ENCODE measurements at places on chromosomes 13 and 19.

- no peak for DNase-seq
These were observed 825 bp upstream of the CARM1 start for GRCh38 chr19:10870501-10870954.

GRCh38 chr13:98488736-98489135 lies 88.2 kb downstream of the STK24 start:
- DNase-seq, result no peak

DNA sequence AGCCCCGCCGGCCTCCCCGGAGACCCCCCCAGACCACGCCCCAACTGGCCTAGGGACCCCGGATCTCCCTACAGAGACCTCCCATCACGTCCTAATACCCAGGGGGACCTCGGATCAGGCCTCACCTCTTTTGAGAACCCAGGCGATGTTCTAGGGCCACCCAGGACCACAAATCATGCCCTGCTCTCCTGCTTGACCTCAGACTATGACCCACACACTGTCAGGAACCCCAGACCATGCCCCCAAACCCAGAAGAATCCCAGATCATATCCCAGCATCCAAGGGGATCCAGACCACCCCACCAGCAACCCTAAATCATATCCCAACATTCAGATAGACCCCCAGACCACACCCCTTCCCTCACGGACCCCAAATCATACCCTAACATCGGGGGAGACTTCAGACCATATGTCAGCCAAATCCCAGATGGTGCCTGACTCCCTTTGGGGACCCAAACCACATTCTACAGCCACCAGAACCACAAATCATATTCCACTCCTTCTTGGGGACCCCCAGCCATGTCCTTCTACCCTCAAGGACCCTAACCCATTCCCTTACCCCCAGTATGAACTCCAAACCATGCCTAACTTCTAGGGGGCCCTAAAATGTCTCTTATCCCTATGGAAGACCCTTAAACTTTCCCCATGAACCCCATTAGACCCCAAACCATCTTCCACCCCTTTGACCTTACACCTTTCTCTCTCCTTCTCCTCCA lies 611 bp upstream of the LRFN1 start:
- DNase-seq, result no peak

DNA sequence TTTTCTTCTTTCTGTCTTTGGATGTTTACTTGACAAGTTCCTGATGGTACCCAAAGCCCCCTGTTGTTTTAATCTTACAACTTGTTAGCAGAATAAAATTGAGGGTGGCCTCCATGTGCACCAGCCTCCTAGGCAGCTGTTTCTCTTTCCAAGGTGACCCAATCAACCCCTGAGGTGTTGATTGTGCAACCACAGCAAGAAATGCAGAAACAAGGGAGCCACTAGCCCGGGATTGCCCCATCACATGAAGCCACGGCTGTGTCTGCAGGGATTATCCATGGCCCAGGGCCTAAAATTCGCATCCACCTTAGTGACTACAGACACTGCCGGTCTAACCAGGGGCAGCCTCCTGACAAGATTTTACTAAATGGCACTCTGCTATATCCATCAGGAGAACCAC lies 14.4 kb downstream of the CEACAM4 start:
- no peak for DNase-seq

- DNase-seq, result no peak
These were observed 11.4 kb downstream of the NDUFA11 start for GRCh38 chr19:5891938-5892771.

GRCh38 chr19:32219881-32220472 lies 125.4 kb upstream of the ZNF507 start:
- no peak for DNase-seq

GRCh38 chr13:49584771-49585182 lies 581 bp downstream of the RCBTB1 start:
- DNase-seq, result no peak

DNA sequence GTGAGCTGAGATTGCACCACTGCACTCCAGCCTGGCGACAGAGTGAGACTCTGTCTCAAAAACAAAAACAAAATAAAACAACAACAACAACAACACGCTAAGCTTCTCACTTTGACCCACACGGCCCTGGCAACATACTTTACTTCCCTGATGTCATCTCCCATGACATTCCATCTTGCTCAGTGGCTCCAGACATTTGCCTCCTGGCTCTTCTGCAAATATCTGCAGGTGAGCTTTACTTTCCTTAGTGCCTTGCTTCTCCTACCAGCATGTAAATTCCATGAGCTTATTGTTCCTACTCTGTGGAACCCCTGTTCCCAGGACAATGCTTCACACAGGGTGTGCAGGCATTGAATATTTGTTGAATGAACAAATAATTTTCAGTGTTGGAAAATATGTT lies 205.6 kb upstream of the TMTC4 start:
- DNase-seq, result no peak

GRCh38 chr19:53657778-53658177 lies 26.0 kb downstream of the DPRX start:
- no peak for DNase-seq

GRCh38 chr19:35304036-35304435 lies 12.1 kb downstream of the MAG start:
- no peak for DNase-seq

GRCh38 chr13:73231471-73231870 lies 172.7 kb downstream of the KLF5 start:
- DNase-seq, result no peak

DNA sequence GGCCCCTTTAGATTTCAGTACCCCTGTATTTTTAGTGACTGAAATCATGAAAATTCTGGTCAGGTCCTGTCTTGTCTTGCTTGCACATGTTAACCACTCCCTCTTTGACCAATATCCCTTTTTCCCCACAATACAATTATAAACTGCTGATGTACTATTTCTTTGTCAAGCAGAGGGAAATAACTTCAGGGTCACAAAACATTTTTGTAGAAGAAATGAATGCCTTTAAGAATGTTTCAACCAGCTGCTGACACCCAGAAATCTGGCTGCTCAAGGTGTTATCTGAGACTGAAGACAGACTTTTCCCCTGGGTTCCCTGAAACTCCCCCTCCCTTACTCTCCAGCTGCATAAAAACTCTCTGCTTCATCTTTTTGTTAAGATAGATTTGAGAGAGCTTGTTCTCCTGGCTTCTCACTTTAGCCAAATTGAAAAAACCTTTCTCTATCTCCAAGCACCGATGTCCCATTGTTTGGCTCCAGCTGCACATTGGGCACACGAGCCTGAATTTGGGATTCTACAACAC lies 18.4 kb upstream of the ACOD1 start:
- no peak for DNase-seq

DNA sequence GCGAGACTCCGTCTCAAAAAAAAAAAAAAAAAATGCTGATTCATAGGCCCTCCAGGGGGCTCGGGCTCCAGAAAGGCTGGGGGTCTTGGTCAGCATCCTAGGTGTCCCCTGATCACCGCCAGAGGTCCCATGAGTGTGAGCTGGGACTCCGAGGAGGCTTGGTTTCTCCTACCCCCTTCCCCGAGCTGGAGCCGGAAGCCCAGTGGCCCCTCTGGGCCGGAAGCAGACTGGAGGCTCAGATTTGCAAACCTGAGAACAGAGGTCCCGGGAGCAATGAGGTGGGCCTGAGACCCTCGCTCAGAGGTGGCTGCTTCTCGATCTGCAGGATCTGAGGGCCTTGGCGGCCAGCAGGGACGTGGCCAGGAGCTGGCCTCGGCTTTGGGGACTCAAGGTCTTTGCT lies 41.5 kb downstream of the EFNA2 start:
- DNase-seq, result no peak

GRCh38 chr19:13797058-13797440 lies 1.8 kb downstream of the ZSWIM4 start:
- DNase-seq, result no peak

GRCh38 chr19:391207-391557 lies 17.8 kb downstream of the C2CD4C start:
- DNase-seq, result no peak

GRCh38 chr13:100549316-100549715 lies 39.3 kb downstream of the GGACT start:
- DNase-seq, result no peak

GRCh38 chr19:1450735-1451731 lies 1.1 kb downstream of the APC2 start:
- no peak for DNase-seq

GRCh38 chr19:54481326-54481930 lies 8.3 kb upstream of the CDC42EP5 start:
- DNase-seq, result no peak

DNA sequence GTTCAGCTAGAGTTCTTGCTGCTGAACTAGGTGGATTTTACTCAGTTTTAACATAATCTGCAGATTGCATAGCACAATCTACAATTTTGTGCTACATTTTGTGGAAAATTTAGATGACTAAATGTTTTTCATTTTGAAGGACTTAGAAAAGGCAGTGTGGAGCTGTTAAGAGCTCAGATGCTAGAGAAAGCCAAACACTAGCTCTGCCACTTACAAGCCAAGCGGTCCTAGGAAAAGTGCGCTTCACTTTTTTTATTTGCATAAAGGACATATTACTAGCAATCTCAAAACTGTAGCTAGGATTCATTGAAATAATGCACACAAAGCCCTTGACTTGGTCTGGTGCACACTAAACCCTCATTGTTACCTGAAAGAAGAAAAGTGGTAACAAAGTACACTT lies 8.1 kb upstream of the CSNK1A1L start:
- DNase-seq, result no peak

DNA sequence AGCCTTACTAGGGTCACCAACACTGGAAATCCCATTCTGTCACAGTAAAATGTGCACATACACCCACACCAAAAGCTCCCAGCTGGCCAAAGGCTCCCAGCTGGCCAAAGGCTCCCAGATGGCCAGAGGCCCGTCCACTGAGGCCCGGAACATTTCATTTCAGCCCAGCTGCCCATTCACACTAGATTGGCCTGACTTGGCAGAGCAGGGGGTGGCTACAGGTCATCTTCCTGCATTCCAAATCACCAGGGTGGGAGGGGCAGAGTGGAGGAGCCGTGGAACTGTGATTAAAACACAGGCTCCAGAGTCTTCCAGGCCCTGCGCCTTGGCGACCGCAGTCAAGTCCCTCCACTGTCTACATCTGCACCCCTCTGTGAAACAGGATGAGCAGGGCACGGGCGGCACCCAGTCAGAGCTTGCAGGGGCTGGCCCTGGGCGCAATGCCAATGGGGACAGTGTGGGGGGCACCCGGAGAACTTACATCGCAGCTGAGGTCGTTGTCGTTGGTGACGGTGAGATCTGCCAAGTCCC lies 10.1 kb upstream of the PRKD2 start:
- no peak for DNase-seq

DNA sequence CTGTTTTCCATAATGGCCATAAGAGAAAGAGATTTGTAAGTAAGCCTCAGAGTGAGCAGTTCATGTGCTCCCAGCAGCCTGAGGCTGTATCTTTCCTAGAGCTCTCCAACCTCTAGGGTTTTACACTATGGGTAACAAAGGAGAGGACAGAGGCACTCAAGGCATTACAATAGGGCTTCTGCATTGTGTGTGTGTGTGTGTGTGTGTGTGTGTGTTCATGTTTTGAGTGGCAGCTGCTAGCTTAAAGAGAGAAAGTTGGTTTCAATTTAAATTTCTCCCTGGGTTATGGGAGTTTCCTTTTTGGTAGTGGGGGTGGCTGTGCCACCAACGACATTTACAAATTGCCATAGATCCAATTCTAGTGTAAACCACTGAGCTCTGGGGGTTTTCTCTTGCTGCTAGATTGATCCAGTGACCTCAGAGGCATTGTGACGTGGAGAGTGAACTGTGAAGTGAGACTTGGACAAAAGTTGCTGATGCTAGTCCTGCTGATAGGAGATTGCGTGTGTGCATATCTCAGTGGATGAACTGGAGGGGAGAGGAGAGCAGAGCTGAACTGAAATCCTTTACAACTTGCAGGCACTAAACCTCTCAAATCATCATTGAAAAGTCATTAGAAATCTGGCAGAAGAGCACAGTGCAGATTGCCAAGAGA lies 67.2 kb upstream of the OLFM4 start:
- no peak for DNase-seq

DNA sequence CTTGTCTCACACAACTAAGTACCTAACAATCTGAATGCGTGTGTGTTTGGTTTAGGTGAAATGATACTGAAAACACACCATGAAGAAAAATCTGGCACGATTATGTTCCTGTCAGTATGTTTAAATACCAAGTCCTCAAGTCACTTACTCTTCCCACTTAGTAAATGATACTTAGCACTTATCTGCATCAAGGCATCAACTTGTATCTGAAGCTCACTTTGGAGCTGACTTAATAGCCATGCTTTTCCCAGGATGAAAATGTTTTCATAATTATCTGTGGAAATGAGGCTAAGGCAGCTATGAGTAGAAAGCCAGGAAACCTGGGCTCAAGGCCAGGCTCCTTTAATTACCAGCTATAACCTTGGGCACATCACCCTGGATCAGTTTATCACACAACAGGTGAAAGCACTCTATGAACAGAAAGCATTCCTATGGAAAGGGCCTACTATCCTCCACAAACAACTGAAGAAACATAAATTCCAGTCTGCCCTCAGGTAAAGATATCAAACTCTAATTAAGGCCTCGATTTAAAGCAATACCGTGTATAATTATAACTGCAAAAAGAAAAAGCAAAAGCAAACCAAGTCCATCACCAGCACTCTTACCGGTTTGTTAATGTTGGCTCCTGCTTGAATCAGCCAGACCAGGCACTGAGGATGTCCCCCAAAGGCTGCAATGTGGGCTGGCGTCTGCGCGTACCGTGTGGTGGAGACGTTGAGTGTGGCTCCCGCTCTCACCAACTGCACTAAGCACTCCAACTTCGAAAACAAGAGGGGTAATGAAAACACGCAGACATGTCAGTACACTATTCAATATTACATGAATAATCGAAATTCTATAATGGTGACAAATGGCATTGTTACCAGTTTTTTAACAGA lies 4.6 kb downstream of the ANKRD10 start:
- DNase-seq, result no peak

DNA sequence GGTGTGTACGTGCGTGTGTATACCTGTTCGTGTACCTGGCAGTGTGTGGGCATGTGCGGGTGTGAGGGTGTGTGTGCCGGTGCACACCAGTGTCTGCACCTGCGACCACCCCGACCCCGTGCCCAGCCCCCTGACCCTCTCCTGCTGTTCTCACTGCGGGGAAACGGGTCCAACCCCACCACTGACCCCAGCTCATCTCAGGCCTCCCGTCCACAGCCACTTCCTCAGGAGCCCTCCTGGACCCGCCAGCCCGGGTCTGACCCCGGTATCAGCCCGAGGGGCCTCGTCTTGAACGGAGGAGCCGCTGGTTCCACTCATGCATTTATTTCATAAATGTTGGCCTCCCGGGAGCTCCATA lies 23.8 kb upstream of the ONECUT3 start:
- DNase-seq, result no peak

GRCh38 chr19:18768046-18768771 lies 22.9 kb downstream of the COMP start:
- DNase-seq, result no peak

DNA sequence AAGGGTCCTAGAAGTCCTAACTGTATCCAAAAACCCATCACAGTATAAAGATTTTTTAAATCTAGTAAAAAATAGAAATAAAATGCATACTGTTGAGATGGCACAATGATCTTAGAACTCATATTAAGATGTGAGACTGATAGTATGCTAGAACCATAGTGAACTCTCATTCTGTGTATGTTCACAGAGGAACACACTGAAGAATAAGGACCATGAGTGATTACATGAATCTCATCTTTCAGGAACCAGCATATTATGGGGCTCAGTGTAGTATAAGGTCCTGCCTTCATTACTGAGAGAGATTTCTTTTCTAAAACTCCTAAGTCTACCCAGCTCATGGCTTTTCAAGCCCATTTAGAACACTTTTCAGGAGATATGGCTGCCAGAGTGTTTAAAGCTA lies 59.8 kb upstream of the RFC3 start:
- no peak for DNase-seq

All from stimulated activated CD8-positive, alpha-beta memory T cell treated with anti-CD3 and anti-CD28 coated beads, Interleukin-2, amount 100 ng/mL, for 1 hour (primary cell).